ENCODE measurements at places on chromosomes 7 and 10. TPM values are rescaled to one million over a fixed set of nuclear protein-coding genes. Genes with fewer than 3 reads are reported as not detected.

GRCh38 chr10:99938563-99938962, 71.2 kb downstream of the DNMBP start:
- H3K36me3 ChIP-seq = no peaks in the 10 kb centered on the region
- no peak overlapping the region for H3K27ac ChIP-seq
- H3K4me1 ChIP-seq = no peaks in the 10 kb centered on the region
- DNase-seq = no peak
- H3K27me3 ChIP-seq = no peaks in the 10 kb centered on the region

DNA sequence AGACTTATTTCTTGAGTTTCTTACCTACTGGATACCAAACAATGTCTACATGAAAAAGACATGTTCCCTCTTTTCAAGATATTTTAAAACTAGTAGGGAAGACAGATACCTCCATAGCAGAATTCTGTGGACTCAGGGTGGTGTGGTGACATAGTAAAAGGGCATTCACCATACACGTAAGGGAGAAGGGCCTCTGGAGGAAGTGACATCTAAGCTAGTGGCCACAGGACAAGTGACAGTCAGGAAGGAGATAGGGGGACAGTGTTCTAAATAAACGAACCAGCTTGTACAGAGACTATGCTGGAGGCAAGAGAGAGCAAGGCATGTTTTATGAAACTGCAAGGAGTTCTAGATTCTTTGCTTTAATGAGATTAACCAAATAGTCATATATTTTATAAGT, 321.7 kb upstream of the LRGUK start:
- H3K4me3 ChIP-seq = no peak overlapping the region
- no peaks in the 10 kb centered on the region for H3K4me1 ChIP-seq
- H3K27me3 ChIP-seq = no peaks in the 10 kb centered on the region
- no peaks in the 10 kb centered on the region for H3K36me3 ChIP-seq
- no peak overlapping the region for H3K27ac ChIP-seq
- DNase-seq = no peak

GRCh38 chr7:118502235-118502634, 277.7 kb downstream of the ANKRD7 start:
- H3K4me3 ChIP-seq = no peak overlapping the region
- no peaks in the 10 kb centered on the region for H3K36me3 ChIP-seq
- no peak for DNase-seq
- H3K27ac ChIP-seq = no peak overlapping the region

Gene FAM24B
- 38.1 TPM for total RNA-seq

GRCh38 chr10:103643381-103643780, 149.9 kb downstream of the NEURL1 start:
- DNase-seq = no peak
- H3K4me1 ChIP-seq = no peaks in the 10 kb centered on the region
- H3K36me3 ChIP-seq = no peaks in the 10 kb centered on the region
- H3K4me3 ChIP-seq = no peak overlapping the region
- no peaks in the 10 kb centered on the region for H3K27me3 ChIP-seq

- peaks cover 52% of the 10 kb centered on the region for H3K4me1 ChIP-seq
- no peak overlapping the region for H3K27ac ChIP-seq
- H3K36me3 ChIP-seq = no peaks in the 10 kb centered on the region
- no peak for DNase-seq
Measured at GRCh38 chr7:108418946-108419345, 37.3 kb downstream of the NRCAM start.

GRCh38 chr7:12741951-12742575, 54.6 kb downstream of the ARL4A start:
- H3K27ac ChIP-seq = no peak overlapping the region
- H3K27me3 ChIP-seq = no peaks in the 10 kb centered on the region
- no peaks in the 10 kb centered on the region for H3K4me1 ChIP-seq

Gene COBL
- total RNA-seq = not detected

Gene AQP1
- total RNA-seq = 0.60 TPM

DNA sequence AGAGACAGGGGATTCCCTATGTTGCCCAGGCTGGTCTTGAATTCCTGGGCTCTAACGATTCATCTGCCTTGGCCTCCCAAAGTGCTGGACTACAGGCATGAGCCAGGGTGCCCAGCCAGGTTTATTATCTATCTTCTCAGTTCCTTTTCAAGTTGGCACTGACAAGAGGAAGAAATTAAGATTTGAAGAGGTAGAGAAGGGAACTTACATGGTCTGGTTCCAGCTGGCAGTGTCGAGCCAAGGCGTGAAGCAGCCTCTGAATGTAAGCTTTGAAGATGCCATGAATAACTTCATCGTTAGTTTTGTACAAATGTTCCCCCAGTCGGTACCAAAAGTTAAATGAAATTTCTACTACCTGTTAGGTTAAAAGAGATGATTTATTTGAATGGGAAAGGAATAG, 57.7 kb downstream of the TNPO3 start:
- DNase-seq = no peak

Gene DOCK1
- total RNA-seq = 0.53 TPM

- H3K36me3 ChIP-seq = no peaks in the 10 kb centered on the region
- peak overlapping the region; percentile 50 for H3K4me3 ChIP-seq
- no peak for DNase-seq
- H3K27me3 ChIP-seq = no peaks in the 10 kb centered on the region
Measured at GRCh38 chr10:8951440-8952089, 897.1 kb downstream of the GATA3 start.

Gene LOXL4
- total RNA-seq = not detected

- no peaks in the 10 kb centered on the region for H3K36me3 ChIP-seq
- no peaks in the 10 kb centered on the region for H3K27me3 ChIP-seq
- no peak for DNase-seq
- no peak overlapping the region for H3K4me3 ChIP-seq
Measured at GRCh38 chr10:113086282-113086681, 136.2 kb downstream of the TCF7L2 start.

Gene OIT3
- total RNA-seq = not detected

Gene HOXA10
- 0.19 TPM for total RNA-seq

- no peaks in the 10 kb centered on the region for H3K27me3 ChIP-seq
- no peak overlapping the region for H3K4me3 ChIP-seq
- no peak overlapping the region for H3K27ac ChIP-seq
- H3K36me3 ChIP-seq = no peaks in the 10 kb centered on the region
- H3K4me1 ChIP-seq = no peaks in the 10 kb centered on the region
Measured at GRCh38 chr7:13827716-13828115, 161.8 kb downstream of the ETV1 start.

Gene NKX1-2
- not detected for total RNA-seq
